ENCODE measurements at places on chromosomes 7 and 10.

DNA sequence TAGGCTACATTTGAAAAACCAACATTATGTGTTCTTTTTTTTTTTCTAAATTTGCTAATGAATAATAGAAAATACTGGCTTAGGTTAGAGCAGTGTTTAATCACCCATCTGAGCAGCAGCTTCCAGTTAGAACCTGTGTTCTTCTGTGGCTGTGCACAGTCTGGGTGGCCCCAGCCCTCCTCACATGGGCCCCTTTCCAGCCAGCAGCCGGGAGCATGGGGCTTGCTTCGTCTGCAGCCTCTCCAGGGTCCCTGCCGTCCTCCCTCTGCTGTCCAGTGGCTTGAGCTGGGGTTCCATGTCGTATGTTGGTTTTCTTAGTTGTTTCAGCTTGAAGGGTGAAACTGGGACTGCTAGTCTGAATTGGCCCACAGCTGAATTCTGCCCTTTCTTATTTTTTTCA is 37.3 kb downstream of the BNIP3 start:
- no peak for DNase-seq

- DNase-seq: peak; percentile 74
These were observed 163.4 kb upstream of the MKLN1 start for GRCh38 chr7:131164025-131164925.

- no peak for DNase-seq
These were observed 60.0 kb downstream of the DGKB start for GRCh38 chr7:14842523-14842922.

DNA sequence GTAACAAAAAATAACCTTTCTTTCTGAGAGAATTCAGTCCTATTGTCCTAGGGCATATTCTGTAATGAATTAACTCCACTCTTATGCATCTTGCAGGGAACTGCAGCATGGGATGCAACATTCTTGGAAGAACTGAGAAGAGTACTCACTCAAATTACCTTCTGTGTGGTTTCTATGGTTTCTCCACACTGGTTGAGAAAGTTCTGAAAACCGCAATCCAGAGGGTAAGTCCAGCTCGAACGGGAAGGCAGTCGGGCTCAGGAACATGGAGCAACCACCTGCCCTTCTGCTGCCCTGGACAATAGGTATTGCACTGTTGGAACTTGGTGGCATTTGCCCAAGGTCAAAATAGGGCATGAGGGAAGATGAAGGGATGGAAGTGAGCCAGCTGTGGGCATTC is 59.6 kb upstream of the CDK13 start:
- no peak for DNase-seq

DNA sequence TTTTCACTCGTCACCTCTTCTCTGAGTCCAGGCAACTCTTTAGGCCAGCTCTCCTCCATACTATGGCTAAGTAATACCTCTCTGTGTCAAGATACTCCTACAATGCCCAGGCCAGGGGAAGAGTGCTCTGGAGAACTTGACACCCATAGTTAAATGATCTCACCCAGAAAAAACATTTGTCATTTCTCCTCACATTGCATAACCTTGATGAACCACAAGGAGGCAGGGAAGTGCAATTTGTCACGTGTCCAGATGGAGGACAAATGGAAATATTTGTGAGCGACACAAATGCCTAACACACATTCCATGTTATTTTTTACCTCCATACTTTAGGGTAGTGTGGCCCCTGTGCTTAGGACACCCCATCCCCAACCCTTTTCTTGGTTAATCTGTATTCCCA is 78.3 kb downstream of the HTR7 start:
- no peak for DNase-seq

GRCh38 chr10:103125323-103126267 is 67.5 kb downstream of the NT5C2 start:
- no peak for DNase-seq
